ENCODE measurements at places on chromosomes 3 and 15. TPM values are rescaled to one million over a fixed set of nuclear protein-coding genes. Genes with fewer than 3 reads are reported as not detected.
A peak's percentile ranks its signal among the peaks of the same experiment; 100 is the strongest.

Gene GXYLT2
- total RNA-seq, result 7.4 TPM

Gene CATSPER2
- total RNA-seq, result 0.53 TPM

Gene ZIC1
- total RNA-seq, result not detected

GRCh38 chr3:183210341-183210740, 42.7 kb upstream of the B3GNT5 start:
- no peak for DNase-seq
- H3K36me3 ChIP-seq, result no peaks in the 10 kb centered on the region
- H3K4me3 ChIP-seq, result no peak overlapping the region

DNA sequence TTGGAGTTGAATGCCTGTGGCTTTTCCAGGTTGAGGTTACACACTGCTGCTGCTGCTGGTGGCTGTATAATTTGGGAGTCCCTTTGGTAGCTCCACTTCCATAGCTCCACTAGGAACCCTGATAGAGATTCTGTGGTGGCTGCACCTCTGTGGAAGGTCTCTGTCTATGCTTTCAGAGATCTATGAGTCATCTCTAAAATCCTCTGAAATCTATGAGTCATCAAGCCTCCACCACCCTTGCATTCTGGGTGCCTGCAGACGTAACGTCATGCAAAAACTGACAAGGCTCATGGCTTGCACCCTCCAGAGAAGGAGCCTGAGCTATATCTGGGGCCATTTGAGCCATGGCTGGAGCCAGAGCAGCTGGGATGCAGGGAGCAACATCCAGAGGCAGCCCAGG, 1037.0 kb upstream of the CFAP20DC start:
- H3K4me1 ChIP-seq, result no peaks in the 10 kb centered on the region
- no peaks in the 10 kb centered on the region for H3K27me3 ChIP-seq
- no peak overlapping the region for H3K4me3 ChIP-seq
- DNase-seq, result peak; percentile 1
- H3K27ac ChIP-seq, result no peak overlapping the region

GRCh38 chr3:100540791-100541334, 48.4 kb downstream of the TMEM45A start:
- H3K36me3 ChIP-seq, result no peaks in the 10 kb centered on the region
- no peak overlapping the region for H3K27ac ChIP-seq
- no peaks in the 10 kb centered on the region for H3K27me3 ChIP-seq
- DNase-seq, result no peak
- no peak overlapping the region for H3K4me3 ChIP-seq

DNA sequence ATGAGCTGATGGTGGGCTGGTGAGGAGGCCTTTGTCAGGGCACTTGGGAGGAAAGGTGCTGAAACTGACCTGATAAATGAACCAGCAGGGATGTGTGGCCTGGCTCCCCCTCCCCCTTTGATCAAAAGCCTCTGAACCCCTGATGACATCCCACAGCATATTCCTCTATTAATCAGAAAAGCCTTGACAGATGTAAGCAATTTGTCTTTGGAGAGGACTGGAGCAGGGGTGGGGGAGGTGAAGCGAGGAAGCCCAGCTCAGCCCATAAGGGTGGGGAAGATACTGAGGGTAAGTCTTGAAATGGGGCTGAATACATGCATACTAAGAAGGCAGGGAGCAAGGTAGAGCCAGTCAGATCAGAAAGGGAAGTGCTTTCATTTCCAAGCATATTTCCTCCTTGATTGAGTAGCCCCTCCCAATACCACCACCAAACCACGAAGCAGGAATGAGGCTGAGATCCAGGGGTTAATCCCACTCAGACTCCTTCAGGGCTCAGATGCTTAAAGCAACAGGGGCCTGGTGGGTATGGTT, 34.7 kb upstream of the MRPS22 start:
- no peak overlapping the region for H3K4me3 ChIP-seq
- H3K4me1 ChIP-seq, result no peaks in the 10 kb centered on the region
- H3K27ac ChIP-seq, result no peak overlapping the region
- no peaks in the 10 kb centered on the region for H3K36me3 ChIP-seq
- no peaks in the 10 kb centered on the region for H3K27me3 ChIP-seq

DNA sequence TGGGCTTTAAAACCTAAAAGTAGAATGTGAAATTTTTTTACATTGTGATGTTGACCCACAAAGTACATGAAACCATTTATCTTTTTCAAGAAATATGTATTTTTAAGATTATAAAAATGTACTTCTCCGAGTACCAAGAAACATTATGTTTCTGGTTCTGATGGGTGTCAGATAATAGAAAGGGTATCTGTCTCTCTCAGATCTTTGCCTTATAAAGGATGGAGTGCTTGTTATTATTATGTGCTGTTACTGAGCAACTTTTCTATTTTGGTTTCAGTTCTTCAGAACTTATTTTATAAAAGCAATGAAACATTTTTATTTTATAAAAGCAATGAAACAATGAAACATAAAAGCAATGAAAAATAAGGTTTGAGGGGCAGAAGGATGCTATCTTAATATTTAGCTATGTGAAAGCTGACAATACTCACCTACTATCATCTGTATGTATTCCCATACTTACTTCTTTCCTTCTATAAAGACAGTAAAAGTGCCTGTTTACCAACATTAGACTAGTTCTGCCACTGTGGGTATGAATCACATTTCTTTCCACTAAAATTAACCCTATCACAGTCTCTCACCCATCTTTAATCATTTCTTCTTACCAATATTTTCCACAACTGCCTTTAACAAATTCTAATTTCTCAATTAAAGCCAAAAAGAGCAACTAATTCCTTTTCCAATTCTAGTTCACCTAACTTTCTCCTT, 540.7 kb upstream of the KCNMB2 start:
- no peak for DNase-seq
- H3K27ac ChIP-seq, result no peak overlapping the region
- no peaks in the 10 kb centered on the region for H3K27me3 ChIP-seq
- H3K4me3 ChIP-seq, result no peak overlapping the region
- H3K4me1 ChIP-seq, result peaks cover 11% of the 10 kb centered on the region

DNA sequence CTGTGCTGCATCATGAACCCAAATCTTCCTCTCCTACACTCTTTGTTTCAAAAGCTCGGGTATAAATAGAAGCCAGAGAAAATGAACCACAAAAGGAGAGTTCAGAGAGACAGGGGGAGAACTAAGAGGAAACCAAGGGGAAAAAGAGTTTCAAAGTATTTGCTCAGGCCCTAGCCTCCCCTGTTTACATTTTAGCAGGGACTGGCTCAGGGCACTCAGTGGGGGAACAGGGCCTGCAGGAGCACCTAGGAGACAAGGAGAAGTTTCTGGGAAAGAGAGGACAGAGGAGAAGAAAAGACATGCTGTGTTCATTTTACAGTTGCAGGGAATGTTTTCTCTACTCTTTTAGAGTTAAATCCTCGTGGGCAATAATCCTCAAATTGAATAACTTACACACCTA, 8.5 kb upstream of the IL17RD start:
- no peak overlapping the region for H3K27ac ChIP-seq
- DNase-seq, result no peak
- H3K4me3 ChIP-seq, result no peak overlapping the region
- H3K4me1 ChIP-seq, result peaks cover 17% of the 10 kb centered on the region
- H3K27me3 ChIP-seq, result no peaks in the 10 kb centered on the region

DNA sequence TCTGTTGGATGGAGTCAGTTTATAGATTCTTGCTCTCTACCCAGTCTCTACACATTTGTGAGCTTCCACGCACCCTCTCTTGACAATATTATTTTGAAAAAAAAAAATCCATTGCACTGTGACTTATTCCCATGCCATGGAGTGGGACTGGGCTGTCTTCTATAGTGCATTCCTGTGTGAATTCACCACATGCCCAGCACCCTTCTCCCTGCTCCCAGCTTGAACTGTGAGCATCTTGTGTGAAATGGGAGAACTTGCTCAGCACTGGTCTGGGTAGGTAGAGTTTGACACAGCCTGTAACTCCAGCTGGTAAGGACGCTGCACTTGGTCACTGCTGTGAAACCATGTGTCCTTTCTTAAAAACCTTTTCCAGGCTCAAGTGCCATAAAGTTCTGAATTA, 91.9 kb downstream of the ARNT2 start:
- H3K4me3 ChIP-seq, result no peak overlapping the region
- no peaks in the 10 kb centered on the region for H3K36me3 ChIP-seq
- peaks cover 39% of the 10 kb centered on the region for H3K4me1 ChIP-seq
- H3K27me3 ChIP-seq, result no peaks in the 10 kb centered on the region
- no peak overlapping the region for H3K27ac ChIP-seq
- no peak for DNase-seq

DNA sequence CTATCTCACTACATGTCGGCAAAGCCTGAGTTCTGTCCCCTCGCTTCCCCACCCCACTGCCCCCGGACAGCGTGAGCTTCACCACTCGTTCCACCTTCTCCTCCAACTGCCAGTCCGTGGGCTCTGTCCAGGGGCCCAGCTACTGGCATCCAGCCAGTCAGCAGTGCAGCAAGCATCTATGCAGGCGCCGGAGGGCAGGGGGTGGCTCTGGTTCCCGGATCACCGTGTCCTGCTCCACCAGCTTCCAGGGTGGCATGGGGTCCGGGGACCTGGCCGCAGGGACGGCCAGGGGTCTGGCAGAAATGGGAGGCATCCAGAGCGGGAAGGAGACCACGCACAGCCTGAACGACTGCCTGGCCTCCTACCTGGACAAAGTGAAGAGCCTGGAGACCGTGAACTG, 20.4 kb downstream of the CMTM8 start:
- H3K27me3 ChIP-seq, result no peaks in the 10 kb centered on the region
- DNase-seq, result no peak
- H3K36me3 ChIP-seq, result no peaks in the 10 kb centered on the region
- peaks cover 10% of the 10 kb centered on the region for H3K4me1 ChIP-seq

DNA sequence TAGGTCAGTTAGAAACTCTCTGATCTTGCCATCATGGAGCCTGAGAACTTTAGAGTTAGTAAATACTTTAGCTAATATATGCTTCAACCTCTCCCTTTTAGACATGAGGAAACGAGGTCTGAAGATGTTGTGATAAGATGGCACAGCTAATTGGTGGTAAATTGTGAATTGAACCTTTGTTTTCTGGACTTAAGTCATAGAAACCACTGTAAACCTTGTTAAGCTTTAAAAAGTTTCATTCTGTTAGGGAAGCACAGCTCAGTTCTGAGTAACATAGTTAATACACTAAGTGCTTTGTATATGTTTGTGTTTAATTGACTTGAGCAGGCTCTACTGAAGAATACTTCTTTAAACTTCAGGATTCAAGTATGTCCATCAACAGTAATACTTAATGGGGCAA, 108.6 kb downstream of the AKAP13 start:
- no peaks in the 10 kb centered on the region for H3K4me1 ChIP-seq
- no peak overlapping the region for H3K4me3 ChIP-seq
- H3K27me3 ChIP-seq, result no peaks in the 10 kb centered on the region
- H3K36me3 ChIP-seq, result no peaks in the 10 kb centered on the region
- H3K27ac ChIP-seq, result no peak overlapping the region

DNA sequence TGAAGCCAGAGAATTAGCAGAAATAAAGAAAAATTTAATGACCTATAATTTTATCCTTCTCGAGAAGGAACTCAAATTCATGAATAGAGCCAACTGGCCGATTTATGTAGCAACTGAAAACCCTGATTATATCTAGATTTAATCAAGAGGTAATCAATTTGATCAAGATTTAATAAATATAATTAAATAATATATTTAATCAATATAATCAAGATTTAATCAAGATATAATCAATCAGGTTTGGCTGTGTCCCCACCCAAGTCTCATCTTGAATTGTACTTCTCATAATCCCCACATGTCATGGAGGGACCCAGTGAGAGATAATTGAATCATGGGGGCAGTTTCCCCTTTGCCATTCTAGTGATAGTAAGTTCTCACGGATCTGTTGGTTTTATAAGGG, 181.2 kb upstream of the CDIN1 start:
- H3K4me3 ChIP-seq, result no peak overlapping the region
- no peaks in the 10 kb centered on the region for H3K4me1 ChIP-seq
- DNase-seq, result no peak
- H3K27ac ChIP-seq, result no peak overlapping the region

GRCh38 chr15:28890711-28891495, 5.1 kb downstream of the APBA2 start:
- no peaks in the 10 kb centered on the region for H3K36me3 ChIP-seq
- H3K4me3 ChIP-seq, result no peak overlapping the region
- H3K4me1 ChIP-seq, result peaks cover 13% of the 10 kb centered on the region
- DNase-seq, result no peak
- peaks cover 3% of the 10 kb centered on the region for H3K27me3 ChIP-seq

DNA sequence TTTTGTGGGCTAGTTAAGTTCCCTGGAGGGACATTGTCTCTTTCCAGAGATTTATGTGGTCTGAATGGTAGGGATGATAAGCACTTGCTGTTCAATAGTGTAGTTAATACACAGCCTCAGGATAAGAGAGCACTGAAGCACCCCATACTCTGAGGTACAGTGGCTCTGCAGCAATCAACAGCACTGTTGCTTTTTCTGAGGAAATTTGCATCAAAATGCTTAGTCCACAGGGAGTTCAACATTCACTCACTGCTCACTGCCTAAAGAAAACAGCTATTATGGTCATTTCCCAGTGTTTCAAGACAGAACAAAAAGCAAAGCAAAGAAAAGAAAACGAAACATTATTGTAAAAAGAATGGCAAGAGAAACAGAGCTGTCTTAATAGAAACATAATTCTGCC, 441.9 kb downstream of the PLOD2 start:
- H3K27me3 ChIP-seq, result no peaks in the 10 kb centered on the region
- no peak for DNase-seq
- H3K4me1 ChIP-seq, result no peaks in the 10 kb centered on the region
- no peak overlapping the region for H3K27ac ChIP-seq
- no peaks in the 10 kb centered on the region for H3K36me3 ChIP-seq
- H3K4me3 ChIP-seq, result no peak overlapping the region

- DNase-seq, result peak; percentile 4
- no peak overlapping the region for H3K27ac ChIP-seq
- H3K27me3 ChIP-seq, result no peaks in the 10 kb centered on the region
- H3K4me3 ChIP-seq, result no peak overlapping the region
- H3K36me3 ChIP-seq, result no peaks in the 10 kb centered on the region
These were observed 583.4 kb upstream of the ROBO1 start for GRCh38 chr3:80351201-80351600.

GRCh38 chr3:117144853-117145252, 435.3 kb downstream of the TUSC7 start:
- no peak overlapping the region for H3K27ac ChIP-seq
- no peaks in the 10 kb centered on the region for H3K27me3 ChIP-seq
- no peaks in the 10 kb centered on the region for H3K36me3 ChIP-seq
- no peak overlapping the region for H3K4me3 ChIP-seq
- H3K4me1 ChIP-seq, result no peaks in the 10 kb centered on the region

DNA sequence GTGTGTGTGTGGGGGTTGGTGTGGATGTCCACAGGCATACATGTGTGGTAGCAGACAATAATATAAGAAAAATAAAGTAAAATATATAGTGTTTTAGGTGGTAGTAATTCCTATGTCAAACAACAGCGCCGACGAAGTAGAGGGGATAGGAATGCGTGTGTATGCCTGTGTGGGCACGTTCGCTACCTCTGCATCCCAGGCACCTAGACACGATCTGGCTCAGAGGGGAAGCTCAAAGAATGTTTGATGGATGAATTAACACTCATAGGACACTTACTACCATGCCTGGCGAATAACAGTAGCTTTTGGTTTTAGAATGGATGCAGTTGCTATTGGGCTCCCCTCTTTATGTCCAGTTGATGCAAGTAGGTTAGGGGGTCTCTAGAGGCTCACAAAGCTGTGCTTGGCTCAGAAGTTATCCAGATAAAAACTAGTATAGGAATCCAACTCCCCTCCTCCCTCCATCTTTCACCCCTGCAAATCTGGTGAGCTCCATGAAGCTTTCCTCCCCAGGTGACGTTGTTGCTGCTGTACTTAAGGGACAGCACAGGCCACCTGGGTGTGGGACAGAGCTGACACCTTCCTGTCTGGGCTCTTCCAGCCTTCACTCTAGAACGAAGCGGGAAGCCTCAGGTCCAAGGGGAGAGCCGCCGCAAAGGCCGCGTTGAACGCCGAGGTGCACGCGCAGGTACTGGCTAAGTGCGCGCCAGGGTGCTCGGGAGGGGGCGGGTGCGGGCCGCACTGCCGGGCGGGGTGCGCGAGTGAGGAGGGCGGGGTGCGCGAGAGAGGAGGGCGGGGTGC, 192.6 kb upstream of the LYSMD4 start:
- H3K4me1 ChIP-seq, result peaks cover 8% of the 10 kb centered on the region
- H3K36me3 ChIP-seq, result no peaks in the 10 kb centered on the region
- H3K4me3 ChIP-seq, result no peak overlapping the region
- H3K27me3 ChIP-seq, result peaks cover 31% of the 10 kb centered on the region
- no peak overlapping the region for H3K27ac ChIP-seq

Data from HepG2 (cell line).